ENCODE measurements at places on chromosomes 2 and 18.

- no peak for DNase-seq
These were observed 1.6 kb upstream of the TWIST2 start for GRCh38 chr2:238846378-238846627.

- no peak for DNase-seq
These were observed 40.5 kb upstream of the BMP10 start for GRCh38 chr2:68911709-68912108.

GRCh38 chr18:2451556-2451955 lies 119.7 kb downstream of the METTL4 start:
- DNase-seq = no peak

- no peak for DNase-seq
These were observed 3.1 kb downstream of the PARD6G start for GRCh38 chr18:80244167-80244566.

GRCh38 chr2:96137321-96138178 lies 752 bp downstream of the ASTL start:
- DNase-seq = no peak

DNA sequence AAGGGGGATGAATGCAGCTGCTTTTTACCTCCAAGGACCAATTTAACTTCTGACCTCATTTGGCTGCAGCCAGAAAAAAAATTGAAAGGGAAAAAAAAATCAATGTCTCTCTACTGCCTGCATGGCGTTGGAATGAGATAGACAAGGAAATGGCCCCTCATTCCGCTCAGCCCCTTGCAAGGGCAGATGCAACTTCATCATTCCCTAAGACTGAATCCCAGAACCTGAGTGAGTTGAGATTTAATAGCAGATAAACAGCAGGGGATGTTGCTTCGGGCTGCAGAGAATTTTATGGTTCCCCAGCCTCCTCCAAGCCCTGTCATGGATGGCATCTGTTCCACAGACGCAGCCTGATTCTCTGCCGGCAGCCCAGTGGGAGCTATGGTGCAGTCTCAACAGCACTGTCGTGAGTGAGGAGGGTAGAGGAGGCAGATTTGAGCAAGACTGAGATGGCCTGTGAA lies 49.0 kb downstream of the CAPN13 start:
- DNase-seq = no peak

GRCh38 chr18:31162825-31163435 lies at the start of gene DSC1:
Gene DSC1, minus strand, starts transcription at chr18:31162856. Its CDS starts 262 bp downstream, at chr18:31162594.
- DNase-seq = no peak

DNA sequence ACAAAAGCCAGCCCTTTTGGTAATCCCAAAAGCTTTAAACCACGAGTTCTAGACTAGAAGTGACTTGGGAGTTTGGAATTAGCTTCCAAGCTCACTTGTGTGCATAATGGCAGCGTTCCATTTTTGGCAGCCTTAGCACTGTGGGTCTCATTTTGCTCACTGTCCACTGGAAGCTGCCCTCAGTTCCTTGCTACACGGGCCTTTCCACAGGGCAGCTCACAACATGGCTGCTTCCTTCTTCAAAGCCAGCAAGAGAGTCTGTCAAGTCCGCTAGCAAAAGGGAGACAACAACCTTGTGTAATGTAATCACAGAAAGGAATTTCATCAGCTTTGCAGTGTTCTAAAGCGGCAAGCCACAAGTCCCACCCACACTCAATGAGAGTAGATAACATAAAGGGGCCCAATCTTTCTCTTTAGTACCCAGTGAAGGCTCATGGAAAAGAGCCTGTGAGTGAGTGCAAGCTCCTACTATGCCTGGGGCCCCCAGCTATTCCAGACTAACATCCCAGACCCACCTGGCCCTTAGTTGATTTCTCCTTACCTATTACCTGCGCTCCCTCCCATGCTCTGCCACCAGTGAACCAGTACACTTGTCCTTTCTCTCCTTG lies 239.7 kb upstream of the FBXO11 start:
- no peak for DNase-seq

DNA sequence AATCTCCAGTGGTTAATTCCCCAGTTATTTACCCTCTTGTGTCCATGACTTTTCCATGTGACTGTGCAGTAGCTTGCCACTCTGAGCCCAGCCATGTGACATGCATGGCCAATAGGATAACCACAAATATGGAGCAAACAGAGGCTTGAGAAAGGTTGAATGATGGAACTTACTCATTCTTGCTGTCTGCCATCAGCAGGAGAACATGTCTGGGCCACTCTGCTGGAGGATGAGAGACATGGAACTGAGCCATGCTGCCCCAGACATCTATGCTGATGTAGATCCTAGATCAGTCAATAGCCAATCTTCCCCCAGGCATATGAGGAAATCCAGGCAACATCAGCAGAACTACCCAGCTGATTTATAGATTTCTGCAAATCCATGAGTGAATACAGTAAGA lies 992.3 kb upstream of the FANCL start:
- no peak for DNase-seq

GRCh38 chr2:18749912-18750526 lies 160.7 kb upstream of the NT5C1B start:
- peak; percentile 56 for DNase-seq

GRCh38 chr2:214899751-214900150 lies 90.3 kb upstream of the BARD1 start:
- DNase-seq = no peak

- peak; percentile 92 for DNase-seq
These were observed 524 bp upstream of the SERTAD2 start for GRCh38 chr2:64654063-64654811.

DNA sequence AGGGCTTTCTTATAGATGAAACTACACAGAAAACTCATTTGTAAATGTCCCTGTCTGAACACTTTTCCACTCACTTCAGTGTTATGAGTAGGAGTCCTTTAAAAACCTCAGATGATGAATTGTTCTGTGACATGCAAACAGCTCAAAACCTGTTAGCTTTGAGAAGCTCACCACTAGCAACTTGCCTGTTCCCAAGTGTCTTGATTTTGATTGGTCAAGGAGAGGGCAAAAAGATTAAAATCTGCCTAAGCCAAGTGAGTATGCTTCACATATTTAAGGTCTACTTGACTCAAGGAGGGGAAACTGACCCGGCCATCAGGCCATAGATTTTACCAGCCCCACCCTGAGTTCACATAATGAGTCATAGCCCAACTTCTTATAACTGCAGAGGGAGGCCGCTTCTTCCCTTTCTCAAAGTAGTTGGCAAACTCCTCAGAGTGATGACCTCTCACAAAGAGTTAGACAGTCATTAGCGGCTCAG lies 45.2 kb upstream of the MEIS1 start:
- DNase-seq = no peak

- no peak for DNase-seq
These were observed 1541.5 kb downstream of the LRP1B start for GRCh38 chr2:140589273-140589672.

- DNase-seq = no peak
These were observed 144.8 kb upstream of the CYP26B1 start for GRCh38 chr2:72292433-72292832.

- DNase-seq = no peak
These were observed 6.6 kb upstream of the CCDC195 start for GRCh38 chr2:224722770-224723169.

DNA sequence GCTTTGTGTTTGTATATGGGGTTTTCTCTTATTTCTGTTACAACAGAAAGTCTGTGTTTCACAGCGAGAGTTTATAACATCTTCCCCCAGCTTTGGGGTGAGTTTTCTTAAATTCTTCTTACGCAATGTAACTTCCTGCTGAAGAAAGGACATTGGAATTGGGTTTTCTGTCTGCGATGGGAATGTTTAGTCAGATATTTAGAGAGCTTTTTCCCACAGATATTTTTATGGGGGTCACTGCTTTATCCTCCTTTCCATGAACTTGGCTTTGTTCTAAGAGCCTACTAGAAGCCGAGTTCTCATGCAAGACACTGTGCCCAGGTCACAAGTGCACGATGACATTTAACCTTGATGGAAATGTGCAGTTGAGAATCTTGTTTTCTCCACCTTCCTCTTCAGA lies 22.1 kb downstream of the B3GNT2 start:
- no peak for DNase-seq

DNA sequence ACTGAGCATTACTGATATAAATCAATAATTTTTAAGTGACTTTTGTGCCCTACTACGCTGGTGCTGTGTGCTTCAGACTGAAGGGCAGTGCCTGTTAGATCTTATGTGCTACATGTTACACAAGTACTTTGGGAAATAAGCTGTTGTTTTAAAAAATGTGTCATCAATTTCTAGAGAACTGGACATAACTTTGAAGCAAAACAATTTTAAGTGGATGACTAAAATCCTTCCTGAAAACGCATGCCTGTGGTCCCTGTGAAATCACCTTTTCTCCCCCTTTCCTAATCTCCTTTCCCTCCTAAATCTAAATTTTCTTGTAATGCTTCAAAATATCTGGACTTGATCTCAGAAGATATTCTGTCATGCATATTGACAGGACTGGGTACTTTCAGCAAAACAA lies 7.1 kb upstream of the IL1RL1 start:
- no peak for DNase-seq

GRCh38 chr2:105786231-105787230 lies 41.8 kb downstream of the NCK2 start:
- DNase-seq = no peak

GRCh38 chr2:215900843-215901242 lies 112.5 kb downstream of the MREG start:
- DNase-seq = no peak

DNA sequence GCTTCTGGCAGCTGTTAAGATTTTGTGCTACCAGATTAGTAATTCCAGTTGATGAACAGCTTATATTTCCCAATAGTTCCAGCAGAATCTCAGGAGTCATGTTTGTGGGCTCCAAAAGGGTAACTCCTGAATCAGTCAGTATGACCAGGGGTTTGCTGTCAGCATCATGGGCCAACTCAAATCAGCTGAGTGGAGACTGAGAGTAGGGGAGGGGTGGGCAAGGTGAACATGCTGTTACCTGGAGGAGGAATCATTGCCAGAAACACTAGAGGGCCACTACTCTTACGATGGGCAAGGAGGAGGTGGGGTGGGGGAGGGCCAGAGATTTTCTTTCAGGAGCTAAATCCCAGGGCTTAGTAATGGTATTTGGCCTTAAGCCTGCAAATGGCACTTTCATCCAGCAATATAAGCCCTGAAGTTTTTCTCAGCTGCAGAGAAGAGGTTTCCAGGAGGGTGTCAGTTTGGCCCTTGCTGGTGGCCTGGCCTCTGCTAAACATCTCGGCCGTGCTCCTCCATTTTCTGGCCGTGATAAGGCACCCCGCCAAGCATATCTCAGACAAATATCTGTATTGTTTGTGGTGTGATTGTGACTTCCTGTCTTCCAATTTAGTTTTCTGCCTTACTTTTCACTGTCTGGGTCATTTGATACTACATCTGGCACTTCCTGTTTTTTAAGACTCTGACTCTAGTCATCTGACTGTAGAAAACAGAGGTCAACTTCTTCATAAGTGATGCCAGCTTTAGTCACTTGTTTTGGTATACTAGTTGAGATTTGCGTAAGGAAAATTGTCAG lies 120.5 kb upstream of the CXCR4 start:
- DNase-seq = peak; percentile 33

- DNase-seq = no peak
These were observed 884 bp downstream of the PROM2 start for GRCh38 chr2:95275151-95275515.

- no peak for DNase-seq
These were observed 132.0 kb downstream of the ZNF804A start for GRCh38 chr2:184730288-184730687.

GRCh38 chr2:164044622-164045021 lies 308.8 kb upstream of the FIGN start:
- DNase-seq = no peak

DNA sequence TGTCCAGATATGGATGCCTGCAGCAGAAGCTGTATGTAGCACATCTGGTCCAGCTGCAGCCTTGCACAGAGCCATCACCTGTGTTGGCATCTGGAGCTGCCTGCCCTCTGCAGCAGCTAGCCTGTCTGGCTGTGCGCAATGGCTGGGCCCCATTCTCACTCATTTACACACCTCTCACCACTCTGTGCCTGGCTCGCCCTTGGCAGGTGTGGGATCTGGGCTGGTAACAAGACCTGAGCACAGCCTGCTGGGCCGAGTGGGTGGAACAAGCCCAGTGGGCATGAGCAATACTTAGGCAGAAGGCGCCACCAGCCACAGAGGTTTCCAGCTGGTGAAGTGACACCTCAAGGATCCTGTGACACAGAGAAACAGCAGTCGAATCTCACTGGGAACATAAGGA lies 714.1 kb downstream of the NUP35 start:
- no peak for DNase-seq

GRCh38 chr2:238305092-238305862 lies 15.0 kb upstream of the TRAF3IP1 start:
- DNase-seq = no peak

DNA sequence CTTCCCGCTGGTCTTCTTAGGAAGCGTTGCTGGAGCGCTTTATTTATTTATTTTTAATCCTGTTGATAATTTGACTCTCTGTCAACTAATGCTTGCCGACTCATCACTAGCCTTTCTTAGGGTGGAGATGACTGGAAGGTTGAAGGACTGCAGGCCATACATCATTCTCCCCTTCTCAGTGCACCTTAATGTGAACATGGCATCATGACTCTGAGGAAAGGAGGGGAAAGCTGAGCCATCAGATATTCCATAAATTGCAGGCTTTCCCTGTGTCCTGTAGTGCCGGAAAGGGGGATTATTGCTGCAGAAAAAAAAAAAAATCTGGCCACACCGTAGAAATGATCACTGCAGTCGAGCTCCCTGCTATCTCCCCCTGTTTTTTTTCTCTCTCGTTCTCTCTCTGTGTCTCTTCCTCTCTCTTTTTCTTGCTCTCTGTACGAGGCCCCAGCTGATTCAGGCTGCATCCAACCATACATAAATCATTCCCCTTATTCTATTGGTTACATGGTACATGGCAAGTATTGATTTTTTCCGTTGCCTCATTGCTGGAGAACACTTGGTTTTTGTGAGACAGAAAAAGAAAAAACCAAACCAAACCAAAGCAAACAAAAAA lies 125.8 kb upstream of the EFEMP1 start:
- no peak for DNase-seq

DNA sequence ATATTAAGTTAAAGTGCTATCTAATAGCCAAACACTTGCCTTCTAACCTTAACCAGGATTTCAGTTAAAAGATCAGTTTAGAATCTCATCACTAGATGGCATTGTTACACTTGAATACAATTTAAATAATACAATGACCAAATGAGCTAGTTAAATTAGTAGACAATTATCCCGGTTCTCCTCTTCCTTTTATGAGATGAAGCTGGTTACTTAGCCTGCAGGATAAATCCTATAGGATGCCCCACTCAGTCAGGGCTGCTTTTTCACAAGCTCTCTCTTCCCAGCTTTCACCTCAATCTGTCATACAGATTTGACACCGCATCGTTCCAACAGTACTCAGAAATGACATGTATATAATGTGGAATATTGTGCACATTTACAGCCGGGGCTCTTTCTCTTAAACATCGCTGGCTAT lies 678.8 kb downstream of the KCNJ3 start:
- peak; percentile 37 for DNase-seq
